ENCODE measurements at places on chromosomes 6 and 20. TPM values are rescaled to one million over a fixed set of nuclear protein-coding genes. Genes with fewer than 3 reads are reported as not detected.

- no peak for DNase-seq
Measured at GRCh38 chr6:95819939-95820338, 195.8 kb upstream of the FUT9 start.

C20orf204 gene
- 1.2 TPM for total RNA-seq

CNBD2 gene
- total RNA-seq: 5.5 TPM

KCNK5 gene
- 0.16 TPM for total RNA-seq

Data from occipital lobe (tissue), 3 donors.